A549 (cell line): ENCODE measurements at places on chromosomes 16 and 17. TPM values are rescaled to one million over a fixed set of nuclear protein-coding genes. Genes with fewer than 3 reads are reported as not detected.
A peak's percentile ranks its signal among the peaks of the same experiment; 100 is the strongest.

The GSG1L gene
- not detected in 3 replicates for polyA plus RNA-seq

The BAHCC1 gene
- 5.2 to 5.9 TPM (median 5.8 TPM) in 3 replicates for polyA plus RNA-seq

GRCh38 chr17:81422776-81423697 lies 27.8 kb downstream of the BAHCC1 start:
- peak; percentile 96 for DNase-seq

The CCL1 gene
- polyA plus RNA-seq, result not detected in 3 replicates

- DNase-seq, result peak; percentile 27
These were observed 227.9 kb downstream of the MAF start for GRCh38 chr16:79372503-79373184.

GRCh38 chr17:58119491-58119890 lies 28.7 kb upstream of the OR4D1 start:
- no peak for DNase-seq

GRCh38 chr17:62712171-62712581 lies 84.7 kb downstream of the MRC2 start:
- DNase-seq, result no peak

GRCh38 chr16:30882429-30883310 lies 11.2 kb downstream of the BCL7C start:
- DNase-seq, result no peak

DNA sequence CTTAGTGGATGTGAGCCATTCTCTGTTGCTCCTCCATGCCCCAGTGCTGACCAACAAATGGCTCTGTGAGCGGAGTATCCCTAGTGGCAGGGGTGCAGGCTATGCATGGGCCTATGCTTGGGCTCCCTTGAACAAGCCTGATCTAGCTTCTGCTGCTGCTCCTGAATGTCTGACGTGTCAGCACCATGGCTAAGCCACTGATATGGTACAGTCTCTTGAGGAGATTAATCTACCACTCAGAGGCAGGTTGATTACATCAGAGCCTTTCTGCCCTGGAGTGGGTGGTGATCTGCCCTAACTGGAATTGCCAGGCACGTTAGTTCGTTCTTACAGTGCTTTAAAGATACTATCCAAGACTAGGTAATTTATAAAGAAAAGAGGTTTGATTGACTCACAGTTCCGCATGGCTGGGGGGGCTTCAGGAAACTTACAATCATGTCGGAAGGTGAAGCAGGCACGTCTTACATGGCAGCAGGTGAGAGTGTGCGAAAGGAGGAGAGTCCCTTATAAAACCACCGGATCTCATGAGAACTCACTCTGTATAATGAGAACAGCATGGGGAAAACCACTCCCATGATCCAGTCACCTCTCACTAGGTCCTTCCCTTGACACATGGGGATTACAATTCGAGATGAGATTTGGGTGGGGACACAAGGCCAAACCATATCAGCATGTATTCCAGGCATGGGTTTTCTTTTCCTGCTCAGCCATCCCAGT lies 41.5 kb upstream of the B4GALNT2 start:
- DNase-seq, result no peak

GRCh38 chr17:62760059-62760944 lies 47.8 kb downstream of the MARCHF10 start:
- no peak for DNase-seq

GRCh38 chr17:13594310-13594709 lies 7.4 kb downstream of the HS3ST3A1 start:
- DNase-seq, result no peak

DNA sequence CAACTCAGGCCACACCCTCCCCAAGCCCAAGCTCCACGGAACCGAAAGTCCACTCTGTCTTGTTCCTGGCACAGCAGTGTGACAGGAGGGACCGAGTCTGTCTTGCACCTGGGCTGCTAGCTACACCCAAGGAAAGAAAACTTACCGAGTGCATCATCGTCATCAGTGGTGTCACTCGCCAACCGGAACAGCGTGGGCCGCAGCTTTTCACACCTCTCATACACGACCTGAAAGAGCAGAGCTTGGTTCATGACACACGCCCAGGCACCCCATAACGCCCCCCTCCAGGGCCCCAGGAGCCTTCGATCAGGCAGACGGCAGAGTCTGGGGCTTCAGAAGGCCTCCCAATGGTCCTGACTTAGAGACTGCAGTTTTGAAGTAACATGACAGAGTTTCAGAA lies 27.5 kb downstream of the GGA2 start:
- DNase-seq, result no peak

The PITPNM3 gene
- polyA plus RNA-seq, result 1.8 to 2.3 TPM (median 2.2 TPM) in 3 replicates

DNA sequence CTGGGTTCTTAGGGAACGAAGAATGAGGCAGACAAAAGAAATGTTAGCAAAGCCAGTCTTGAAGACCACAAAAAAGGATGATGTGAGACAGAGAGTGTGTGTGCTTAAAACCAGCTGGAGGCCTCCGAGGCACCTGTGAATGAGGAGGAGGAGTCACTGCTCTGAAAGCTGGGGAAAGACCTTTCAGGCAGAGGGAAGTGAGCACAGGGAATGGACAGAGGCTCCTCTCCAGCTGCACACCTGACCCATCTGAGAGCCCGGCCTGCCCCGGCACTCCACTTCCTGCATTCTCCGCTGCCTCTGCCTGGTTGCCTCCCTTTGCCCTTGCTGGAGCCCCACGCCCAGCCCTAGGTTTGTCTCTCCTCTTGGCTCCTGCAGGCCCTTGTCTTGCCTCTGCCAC lies 55.2 kb upstream of the SREBF1 start:
- no peak for DNase-seq

The NPIPA2 gene
- polyA plus RNA-seq, result 1.1 to 3.7 TPM (median 2.3 TPM) in 3 replicates

The SLC16A11 gene
- polyA plus RNA-seq, result not detected in 3 replicates

- no peak for DNase-seq
These were observed 2.0 kb upstream of the KRT38 start for GRCh38 chr17:41442739-41443138.

The GPR179 gene
- polyA plus RNA-seq, result 0.04 to 0.08 TPM (median 0.05 TPM) in 3 replicates

GRCh38 chr17:61476476-61477203 lies 24.4 kb downstream of the TBX4 start:
- no peak for DNase-seq

GRCh38 chr16:72159801-72160200 lies 12.2 kb downstream of the PMFBP1 start:
- no peak for DNase-seq

The KRT20 gene
- polyA plus RNA-seq, result not detected in 3 replicates

The NPIPA7 gene
- polyA plus RNA-seq, result 5.7 to 11.7 TPM (median 7.1 TPM) in 3 replicates

The CCDC154 gene
- polyA plus RNA-seq, result 0.49 to 0.74 TPM (median 0.70 TPM) in 3 replicates

DNA sequence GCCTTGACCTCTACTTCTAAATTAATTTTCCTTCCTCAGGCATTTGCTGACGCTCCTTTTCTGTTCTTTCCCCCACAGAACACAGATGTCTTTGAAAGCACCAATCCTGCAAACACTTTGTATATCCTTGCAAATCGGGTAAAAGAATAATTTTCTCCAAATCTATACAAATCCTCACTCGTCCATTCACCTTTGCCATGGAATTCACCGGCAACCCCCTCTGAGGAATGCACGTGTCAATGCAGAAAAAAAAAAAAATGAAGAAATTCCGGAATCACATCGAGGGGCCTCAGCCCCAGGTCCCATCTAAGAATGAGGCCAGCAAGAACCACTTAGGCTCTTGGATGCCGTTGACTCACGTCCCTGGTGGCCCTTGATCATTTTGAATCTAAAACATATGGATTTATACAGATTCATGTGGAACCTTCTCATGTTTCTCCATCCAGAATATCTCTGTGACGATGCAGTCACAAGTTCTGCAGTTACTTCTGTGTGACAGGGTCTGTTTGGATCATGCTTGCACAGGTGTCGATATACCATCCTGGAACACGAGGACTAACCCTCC lies 136.9 kb downstream of the RBFOX3 start:
- DNase-seq, result no peak

- no peak for DNase-seq
These were observed at the start of gene PABPN1L for GRCh38 chr16:88866151-88866920. Gene PABPN1L (minus strand): TSS chr16:88866660. CDS start chr16:88866606, 54 bp downstream.

DNA sequence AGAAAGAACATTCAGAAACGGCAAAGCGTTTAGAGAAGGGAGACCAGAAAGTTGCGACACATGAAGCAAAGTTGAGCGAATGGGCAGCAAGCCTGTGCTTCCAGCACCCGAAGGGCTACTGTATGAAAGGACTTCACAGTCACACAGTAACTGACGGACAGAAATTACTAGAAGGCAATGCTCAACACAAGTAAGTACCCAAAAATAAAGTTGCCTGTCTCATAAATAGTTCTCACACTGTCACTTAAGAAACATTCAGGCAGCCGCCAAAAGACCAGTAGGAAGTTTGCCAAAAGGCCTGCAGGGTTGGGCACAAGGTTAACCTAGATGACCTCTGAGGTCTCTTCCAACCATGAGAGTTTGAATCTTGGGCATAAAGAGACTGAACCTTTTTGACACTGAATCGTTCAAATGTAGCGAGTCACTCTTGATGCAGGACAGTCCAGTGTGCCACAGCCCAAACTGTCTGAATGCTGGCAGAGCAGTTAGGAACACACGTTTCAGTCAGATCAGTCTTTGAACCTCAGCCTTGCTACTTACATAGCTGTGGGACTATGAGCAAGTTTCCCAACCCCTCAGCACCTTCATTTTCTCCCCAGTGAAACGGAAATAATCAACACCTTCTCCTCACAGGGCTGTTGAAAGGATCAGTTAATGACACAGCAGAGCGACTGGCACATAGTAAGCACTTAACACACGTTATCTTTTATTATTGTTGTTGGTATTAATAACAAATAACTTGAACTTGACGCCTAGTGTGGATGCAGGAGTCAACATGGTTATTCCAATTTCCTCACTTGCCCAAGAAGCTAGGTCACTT lies 10.4 kb downstream of the NCBP3 start:
- DNase-seq, result no peak

GRCh38 chr16:84544031-84544773 lies 39.7 kb upstream of the MEAK7 start:
- DNase-seq, result no peak

The ITGAL gene
- polyA plus RNA-seq, result 0.08 to 0.51 TPM (median 0.17 TPM) in 3 replicates

- DNase-seq, result no peak
These were observed 31.6 kb upstream of the ASIC2 start for GRCh38 chr17:33324736-33325135.

DNA sequence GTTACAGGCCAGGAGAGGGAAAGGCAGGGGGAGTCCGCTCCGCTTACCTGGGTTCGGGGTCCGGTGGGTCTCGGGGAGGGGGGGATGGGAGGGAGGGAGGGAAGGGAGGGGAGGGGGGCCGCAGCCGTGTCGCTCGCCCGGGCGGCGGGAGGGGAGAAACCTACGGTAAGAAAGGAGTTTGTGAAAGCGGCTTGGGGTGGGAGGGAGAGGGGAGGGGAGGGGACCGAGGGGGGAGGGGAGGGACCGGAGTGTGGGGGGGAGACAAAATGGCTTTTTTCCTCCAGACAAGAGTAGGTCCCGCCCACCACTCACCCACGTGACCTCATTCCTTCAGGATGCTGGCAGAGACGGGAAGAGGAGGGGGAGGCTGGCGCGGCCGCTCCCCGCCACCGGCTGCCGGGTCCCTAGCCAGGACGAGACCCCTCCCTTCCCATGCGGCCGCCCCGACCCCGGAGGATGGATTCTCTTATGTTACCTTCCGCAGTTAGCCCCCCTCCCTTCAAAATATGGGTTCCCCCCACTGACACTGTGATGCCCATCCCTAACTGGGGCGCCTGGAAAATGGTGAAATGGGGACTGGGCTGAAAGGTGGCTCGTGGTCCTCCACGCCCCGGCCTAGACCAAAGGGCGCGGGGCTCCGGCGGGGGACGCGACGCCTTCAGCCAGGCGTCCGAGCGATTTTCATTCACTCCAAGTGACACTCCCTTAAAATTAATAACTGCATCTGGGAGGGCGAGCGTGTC lies at the start of gene PCGF2:
Gene PCGF2, minus strand, starts transcription at position 188 of the 743 bp plus-strand sequence. CDS start 7,934 bp downstream, outside the sequence.
- peak; percentile 94 for DNase-seq

- no peak for DNase-seq
These were observed 3.2 kb downstream of the FOXC2 start for GRCh38 chr16:86569701-86570447.

DNA sequence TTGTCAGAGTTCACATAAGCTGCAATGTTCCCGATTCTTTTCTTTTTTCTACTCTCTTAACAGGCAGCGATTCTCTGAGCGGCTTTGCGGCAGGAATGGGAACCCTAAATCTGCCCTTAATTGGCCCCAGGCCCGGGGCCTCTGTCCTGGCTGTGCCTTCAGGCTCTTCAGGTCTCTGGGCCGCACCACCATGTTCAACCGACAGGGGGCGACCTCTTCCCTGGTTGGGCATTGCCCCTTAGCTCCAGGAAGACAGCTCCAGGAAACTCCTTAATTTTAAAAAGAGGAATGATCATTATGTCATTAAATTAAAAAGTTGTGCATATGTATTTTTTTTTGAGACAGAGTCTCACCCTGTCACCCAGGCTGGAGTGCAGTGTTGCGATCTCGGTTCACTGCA lies 20.3 kb downstream of the CACNG5 start:
- DNase-seq, result no peak

DNA sequence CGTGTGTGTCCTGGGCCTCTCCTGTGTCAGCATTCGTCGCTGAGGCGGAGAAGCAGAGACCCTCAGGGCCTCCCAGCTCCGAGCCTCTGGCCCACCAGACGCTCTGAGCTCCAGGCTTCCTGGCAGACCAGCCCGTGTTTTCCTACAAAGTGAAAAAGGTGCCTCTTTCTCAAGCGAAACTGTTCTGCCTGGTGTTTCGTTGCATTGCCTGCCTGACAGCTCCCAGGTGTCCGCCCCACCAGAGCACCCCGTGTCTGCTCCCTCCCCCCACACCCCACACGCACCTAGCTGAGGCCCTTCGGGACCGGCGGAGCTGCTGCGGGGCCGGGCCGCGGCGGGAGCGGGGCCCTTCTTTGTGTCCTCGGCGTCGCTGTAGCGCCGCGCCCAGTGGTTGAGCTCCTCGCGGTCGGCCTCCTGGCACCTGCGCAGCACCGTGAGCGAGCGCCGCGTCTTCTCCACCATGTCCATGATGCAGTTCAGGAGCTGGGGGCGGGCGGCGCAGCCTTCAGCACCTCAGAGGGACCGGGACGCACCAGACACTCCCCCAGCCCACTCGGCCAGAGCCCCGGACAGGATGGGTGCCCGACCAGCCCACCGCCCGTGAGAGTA lies 14.7 kb upstream of the PABPN1L start:
- DNase-seq, result no peak

The CCL3 gene
- not detected in 3 replicates for polyA plus RNA-seq

DNA sequence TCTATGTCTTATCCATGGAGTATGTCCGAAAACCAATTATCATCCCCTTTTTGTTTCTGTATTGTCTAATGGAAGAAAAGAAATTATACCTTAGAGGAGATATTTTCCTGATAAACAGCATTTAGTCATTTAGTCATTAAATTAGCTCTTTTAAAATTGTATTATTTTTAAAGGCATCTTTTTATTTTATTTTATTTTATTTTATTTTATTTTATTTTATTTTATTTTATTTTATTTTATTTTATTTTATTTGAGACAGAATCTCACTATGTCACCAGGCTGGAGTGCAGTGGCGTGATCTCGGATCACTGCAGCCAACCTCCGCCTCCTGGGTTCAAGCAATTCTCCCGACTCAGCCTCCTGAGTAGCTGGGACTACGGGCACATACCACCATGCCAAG lies 559.1 kb downstream of the CDH13 start:
- no peak for DNase-seq

GRCh38 chr16:2429034-2429770 lies at the start of gene CCNF:
Gene CCNF (plus strand): TSS chr16:2429447. CDS start chr16:2429482, 35 bp downstream.
- peak; percentile 94 for DNase-seq

The TMED6 gene
- polyA plus RNA-seq, result 0.19 to 0.44 TPM (median 0.20 TPM) in 3 replicates

- DNase-seq, result no peak
These were observed 9.5 kb upstream of the TEKT3 start for GRCh38 chr17:15350777-15351477.
